RWPE1 (cell line): ENCODE measurements at places on chromosomes 7 and 10.

- no peak for DNase-seq
Observed at GRCh38 chr7:129084801-129085551, 30.1 kb upstream of the TNPO3 start.

DNA sequence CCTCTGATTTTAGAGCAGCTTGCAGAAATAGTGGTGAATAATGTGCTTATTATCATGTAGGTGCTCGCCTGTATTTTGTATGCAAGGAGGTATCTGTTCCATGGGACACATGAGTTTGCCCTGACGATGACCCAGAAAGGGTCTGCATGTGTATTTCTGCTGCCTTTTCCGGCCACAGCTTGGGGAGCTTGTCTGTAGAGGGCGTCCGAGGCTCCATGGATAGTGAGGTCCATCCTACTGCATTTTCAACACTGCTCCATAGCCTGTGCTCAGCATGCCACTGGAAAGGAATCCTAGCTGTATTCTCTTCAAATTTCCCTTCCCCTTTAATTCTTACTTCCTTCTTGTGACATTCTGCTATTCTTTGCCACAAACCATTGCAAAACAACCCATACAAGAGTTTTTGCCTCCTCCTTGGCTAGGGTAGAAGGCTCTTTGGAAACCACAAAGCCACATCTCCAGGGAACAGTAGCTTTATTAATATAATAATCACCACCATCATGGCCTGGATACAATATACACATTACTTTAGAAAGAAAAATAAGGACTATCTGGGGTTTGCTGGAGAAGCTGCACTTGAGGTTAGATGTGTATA lies 127.7 kb downstream of the DYNC1I1 start:
- DNase-seq = no peak

- DNase-seq = peak; percentile 52
Observed at GRCh38 chr10:127151541-127151940, 44.9 kb downstream of the INSYN2A start.

DNA sequence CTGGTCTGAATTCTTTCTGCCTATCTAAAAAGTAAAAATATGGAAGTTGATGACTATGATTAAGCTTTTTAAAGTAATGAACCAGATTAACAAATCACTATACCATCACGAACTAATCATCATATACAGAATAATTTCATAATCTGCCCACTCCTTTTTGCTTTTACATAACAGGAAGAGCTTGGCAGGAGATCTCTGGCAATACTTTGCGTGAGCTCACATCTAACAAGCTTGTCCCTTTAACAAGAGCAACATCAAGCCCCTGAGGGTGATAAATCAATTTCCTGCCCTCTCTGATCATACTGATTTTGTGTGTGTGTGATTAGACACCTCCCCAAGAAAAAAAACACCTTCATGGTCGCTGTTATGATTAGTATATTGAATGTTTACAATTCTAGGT lies 143.5 kb upstream of the ASAH2 start:
- DNase-seq = no peak

DNA sequence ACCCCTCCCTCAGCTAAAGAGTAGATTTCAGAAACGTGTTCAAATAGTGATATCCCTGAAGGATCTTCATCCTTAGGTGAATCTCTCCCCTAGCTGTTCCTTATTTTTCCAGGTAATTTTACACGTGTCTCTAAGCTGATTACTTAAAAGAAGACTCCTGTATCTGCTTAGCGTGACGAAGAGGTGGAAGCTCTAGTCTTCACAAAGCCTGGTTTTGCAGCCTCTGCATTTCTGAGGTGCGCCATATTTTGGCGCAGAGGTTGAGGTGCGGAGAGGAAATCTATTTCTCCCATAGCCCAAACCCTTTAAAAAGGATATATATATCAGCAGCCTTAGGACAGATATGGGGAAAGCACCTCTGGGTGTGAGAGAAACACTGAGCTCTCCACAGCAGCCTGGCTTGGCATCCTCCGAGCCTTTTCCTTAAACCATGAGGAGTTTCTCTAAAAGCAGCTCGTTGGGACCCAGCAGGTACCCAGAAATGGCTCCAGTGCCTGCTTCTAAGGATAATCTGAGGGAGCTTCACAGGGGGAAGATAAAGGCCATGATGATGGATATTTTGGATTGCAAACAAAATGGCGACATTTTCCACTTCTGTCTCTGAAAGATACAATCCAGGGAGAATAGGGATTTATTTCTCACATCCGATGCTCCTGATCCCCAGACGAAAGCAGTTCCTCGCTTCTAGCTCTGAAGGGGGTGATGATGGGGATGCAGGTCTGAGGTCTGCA lies 3.0 kb upstream of the HOXA2 start:
- DNase-seq = no peak

DNA sequence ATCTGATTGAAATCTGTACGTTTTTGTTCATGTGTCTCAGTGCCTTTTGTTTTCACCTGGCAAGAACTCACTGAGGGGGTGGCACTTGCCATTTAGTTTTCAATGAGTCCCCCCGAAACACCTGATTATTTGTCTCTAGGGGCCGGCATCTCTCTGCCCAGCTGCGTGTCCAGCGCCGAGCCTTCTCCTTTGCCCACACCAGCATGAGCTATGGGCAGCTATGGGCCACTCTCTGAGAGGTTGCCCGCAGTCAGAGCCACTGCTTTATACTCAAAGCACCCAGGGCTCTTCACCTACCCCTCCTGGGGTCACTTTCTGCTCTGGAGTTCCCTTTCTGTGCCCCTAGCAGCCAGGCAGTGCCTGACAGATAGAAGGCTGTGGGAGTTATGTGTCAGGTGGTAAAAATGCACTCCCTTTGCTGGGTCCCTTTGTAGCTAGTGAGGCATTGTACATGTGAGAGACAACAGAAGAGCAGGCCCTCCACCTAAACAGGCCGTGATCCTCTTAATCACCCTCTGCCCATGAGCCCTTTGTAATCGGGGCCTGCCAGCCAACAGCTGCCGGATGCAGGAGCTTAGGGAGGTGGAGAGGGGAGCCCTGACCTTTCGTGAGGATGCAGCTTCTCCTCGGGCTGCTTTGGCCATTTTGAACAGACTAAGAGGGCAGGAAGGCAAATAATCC lies 133.1 kb upstream of the NPS start:
- no peak for DNase-seq

DNA sequence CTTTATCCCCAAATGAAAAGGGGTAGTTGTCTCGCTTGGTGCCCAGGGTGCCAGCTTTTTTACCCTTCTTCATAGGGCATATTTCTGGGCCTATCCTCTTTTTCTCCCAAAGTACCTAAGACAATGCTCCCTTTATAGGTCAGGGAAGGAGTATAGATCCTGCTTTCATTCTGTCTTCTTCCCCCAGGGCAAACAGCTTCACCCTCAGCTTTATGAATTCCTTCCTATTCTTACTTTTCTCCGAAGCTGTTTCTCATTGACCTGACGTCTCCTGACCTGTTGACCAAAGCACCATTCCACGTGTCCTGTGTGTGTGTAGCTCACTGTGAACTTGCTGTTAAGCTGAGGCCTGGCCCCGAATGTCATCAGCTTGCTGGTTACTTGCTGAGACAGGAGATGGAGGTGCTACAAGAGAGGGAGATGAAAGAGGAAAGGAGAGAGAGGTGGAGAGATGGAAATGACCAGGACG lies 48.9 kb downstream of the PYROXD2 start:
- DNase-seq = no peak

DNA sequence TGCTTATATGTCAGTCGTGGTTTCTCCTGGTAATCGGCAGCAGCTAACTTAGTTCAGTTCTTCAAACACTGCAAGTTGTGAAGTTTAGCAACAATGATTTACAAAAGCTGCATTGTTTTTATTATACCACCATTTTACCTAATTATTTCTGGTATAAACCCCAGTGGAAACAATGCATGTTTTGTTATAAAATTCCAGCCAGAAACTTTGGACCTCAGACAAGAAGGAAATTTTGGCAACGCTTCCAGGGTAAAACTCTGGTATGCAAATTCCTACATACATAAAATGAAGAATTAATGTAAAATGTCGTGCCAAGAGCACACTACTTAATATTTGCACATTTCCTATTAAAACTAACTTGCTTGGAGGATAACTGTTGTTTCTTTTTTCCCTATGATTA lies 277.4 kb upstream of the LYZL1 start:
- no peak for DNase-seq

DNA sequence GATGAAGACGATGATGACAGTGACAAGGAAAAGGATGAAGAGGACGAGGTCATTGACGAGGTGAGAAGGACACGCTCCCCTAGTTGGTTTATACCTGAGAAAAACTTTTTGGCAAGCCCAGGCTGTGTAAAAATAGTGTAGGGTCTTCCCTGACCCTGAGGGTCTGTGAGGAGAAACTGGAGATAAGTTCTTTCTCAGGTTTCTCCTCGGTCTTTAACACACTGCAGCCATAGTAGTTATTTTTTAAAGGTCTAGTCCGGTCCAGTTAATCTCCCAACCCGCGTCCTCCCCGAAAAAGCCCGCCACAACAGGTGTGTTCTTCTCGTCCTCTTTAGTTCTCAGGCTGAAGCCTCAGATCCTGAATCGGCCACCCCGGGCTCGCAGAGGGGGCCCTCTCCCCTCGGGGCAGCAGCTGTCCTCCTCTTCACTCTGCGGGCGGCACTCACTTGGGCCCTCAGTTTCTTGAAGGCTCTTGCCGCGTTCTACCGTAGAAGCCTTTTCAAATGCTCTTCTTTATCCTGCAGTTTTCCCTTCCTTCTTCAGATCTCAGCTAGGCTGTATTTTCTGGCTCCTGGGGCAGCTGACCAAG lies 411 bp downstream of the BCCIP start:
- DNase-seq = no peak

GRCh38 chr7:100933734-100934133 lies 15.6 kb upstream of the MUC3A start:
- DNase-seq = no peak

DNA sequence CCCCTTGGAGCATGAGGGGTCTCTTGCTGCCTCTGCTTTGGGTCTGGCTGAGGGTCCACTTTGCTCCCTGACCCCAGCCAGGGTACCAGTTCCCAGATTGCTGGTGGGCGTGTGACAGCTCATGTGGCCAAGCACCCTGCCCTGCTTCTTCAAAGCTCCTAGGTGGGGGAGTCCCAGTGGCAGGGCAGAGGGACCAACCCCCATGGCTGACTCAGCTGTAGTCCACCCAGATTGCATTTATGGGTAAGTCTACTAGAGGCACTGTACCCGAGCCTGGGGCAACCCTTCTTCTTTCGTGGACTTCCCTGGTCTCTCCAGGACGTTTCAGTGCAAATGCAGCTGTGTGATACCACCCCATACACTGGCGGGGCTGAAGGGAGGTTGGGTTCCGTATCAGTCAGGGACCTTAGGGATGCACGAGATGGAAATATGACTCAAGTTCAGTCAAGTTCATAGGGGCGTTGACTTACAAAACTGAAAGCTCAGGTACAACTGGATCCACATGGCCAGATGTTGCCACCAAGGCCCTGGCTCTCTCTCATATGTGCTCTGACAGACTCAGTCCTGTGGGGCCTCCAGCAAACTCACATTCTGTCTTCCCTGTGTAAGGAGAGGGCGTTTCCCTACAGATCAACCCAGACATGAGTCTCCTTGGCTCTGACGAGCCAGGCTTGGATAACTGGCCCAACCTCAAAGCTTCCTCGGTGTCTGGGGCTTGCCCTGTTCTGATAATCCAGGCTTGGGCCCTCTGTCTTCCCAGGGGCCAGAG lies 13.6 kb downstream of the PTPRE start:
- no peak for DNase-seq

DNA sequence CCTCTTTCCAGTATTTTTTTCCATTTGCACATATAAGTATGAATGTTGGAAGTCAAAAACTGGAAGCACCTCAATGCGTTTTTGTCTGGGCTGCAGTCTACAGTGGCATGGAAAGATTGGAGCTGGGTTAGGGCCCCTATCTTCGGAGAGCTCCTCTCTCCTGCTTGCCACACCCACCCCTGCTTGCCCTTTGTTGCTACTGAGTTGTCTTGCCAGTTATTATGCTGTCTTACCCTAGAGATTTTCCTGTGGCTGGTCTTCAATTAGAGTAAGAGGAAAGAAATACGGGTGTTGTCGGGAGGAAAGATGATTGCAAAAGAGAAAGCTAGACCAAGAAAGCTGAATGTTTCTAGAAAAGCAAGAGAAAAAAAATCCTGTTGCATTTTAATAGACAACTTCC lies 228.9 kb upstream of the CELF2 start:
- no peak for DNase-seq

- no peak for DNase-seq
Observed at GRCh38 chr7:138345567-138345966, 114.5 kb upstream of the TRIM24 start.

- DNase-seq = no peak
Observed at GRCh38 chr10:110077436-110078130, 69.8 kb downstream of the ADD3 start.

- DNase-seq = no peak
Observed at GRCh38 chr7:7323352-7323751, 141.0 kb downstream of the C1GALT1 start.

- DNase-seq = no peak
Observed at GRCh38 chr10:95716466-95716865, 22.7 kb upstream of the TCTN3 start.

GRCh38 chr10:70174058-70174741 lies 3.9 kb upstream of the SAR1A start:
- no peak for DNase-seq

DNA sequence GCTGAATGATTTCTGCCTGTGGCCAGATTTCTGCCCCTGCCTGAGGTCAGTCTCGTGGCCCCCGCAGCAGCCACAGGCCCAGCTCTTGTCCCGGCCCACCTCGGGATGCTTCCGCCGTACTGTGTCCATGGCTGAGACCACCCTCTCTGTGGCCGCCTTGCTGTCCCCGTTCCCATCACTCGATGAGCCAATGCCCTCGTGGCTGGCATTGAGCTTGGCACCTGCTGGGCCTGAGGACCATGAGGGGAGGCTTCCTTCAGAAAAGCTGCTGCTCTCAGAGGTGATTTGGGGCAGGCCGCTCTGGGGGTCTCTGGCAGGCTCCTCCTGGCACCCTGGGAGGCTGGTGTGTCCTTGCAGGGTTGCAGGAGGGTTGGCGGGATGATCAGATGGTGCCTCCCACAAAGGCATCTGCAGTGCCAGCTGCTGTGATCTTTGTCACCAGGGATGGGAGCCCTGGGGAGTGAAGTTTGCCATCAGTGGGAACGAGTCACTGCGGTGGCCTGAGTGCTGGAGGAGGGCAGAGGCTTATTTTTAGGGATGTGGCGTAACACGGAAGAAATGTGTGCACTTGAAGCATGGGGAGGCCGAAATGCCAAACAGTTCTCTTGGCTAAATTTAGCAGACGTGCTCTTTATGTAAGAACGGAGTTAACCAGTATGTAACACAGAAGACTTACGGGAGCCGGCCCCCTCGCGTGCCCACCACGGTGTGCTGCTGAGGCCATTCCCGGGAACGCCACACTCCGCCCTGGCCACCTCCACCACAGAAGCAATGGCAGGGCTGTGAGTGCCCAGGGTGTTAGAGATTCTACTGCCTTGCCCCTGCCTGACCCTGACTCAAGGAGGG lies 47.7 kb downstream of the VIPR2 start:
- DNase-seq = no peak

GRCh38 chr10:12603766-12604470 lies 254.6 kb downstream of the CAMK1D start:
- no peak for DNase-seq

GRCh38 chr7:28879105-28879504 lies 79.0 kb downstream of the TRIL start:
- no peak for DNase-seq
